ENCODE measurements at places on chromosomes 7 and 10.

- no peak for DNase-seq
These were observed 560.5 kb upstream of the NRG3 start for GRCh38 chr10:81314471-81314870.

GRCh38 chr10:15787426-15787825 is 67.7 kb upstream of the ITGA8 start:
- no peak for DNase-seq

DNA sequence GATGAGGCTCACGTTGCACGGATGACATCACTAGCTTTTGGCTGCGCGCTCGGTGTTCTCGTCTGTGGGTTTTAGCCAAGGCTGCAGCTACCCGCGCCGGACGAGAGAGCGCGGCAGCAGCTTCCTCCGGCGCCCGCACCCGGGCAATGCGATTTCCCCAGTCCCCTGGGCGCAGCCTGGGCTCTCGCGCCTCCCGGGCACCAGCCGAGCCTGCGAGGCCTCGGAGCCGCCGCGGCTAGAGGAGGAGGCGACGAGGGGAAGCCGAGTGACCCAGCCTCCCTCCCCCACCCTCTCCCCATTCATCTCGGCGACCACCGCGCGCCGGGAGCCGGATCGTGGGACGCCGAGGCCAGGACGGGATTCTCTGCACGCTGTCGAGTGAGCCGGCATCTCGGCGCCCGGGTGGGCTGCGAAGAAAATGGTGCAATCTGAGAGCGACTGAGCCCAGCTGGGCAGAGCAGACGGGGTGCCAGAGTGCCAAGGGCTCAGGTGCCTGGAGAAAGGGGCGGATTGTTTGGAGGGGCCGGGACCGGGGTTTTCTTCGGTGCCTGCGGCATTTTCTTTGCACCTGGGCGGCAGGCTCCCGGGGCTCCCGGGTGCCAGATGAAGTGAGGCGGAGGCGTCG is 1.2 kb upstream of the TMEM178B start:
- peak; percentile 32 for DNase-seq

GRCh38 chr10:62057359-62057758 is 155.9 kb downstream of the ARID5B start:
- no peak for DNase-seq

- no peak for DNase-seq
These were observed 36.2 kb downstream of the FKBP6 start for GRCh38 chr7:73364006-73364728.

GRCh38 chr7:159195946-159196345 is 51.3 kb upstream of the VIPR2 start:
- no peak for DNase-seq

GRCh38 chr7:16637379-16637778 is 8.2 kb downstream of the ANKMY2 start:
- no peak for DNase-seq

GRCh38 chr10:55051515-55051914 is 250.5 kb upstream of the PCDH15 start:
- no peak for DNase-seq

- no peak for DNase-seq
These were observed 16.1 kb downstream of the MYO1G start for GRCh38 chr7:44962483-44963251.

DNA sequence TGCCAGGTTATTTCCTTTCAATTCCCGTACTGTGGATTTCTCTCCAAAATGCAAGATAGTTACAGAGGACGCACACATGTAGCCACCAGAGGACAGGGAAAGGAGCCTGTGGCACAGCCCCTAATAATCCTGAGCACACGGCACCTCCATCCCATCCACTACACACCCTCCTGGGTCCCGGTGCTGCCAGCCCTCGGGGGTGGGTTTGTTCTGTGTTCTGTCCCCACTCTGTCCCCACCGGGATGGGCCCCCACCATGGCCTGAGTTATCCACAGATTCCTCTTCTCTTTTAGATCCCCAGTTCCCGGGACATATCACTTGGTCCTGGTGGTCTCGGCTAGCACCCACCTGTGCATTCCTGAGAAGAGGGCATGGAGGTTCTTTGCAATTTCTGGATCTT is 196.9 kb upstream of the PPP2R2D start:
- no peak for DNase-seq

DNA sequence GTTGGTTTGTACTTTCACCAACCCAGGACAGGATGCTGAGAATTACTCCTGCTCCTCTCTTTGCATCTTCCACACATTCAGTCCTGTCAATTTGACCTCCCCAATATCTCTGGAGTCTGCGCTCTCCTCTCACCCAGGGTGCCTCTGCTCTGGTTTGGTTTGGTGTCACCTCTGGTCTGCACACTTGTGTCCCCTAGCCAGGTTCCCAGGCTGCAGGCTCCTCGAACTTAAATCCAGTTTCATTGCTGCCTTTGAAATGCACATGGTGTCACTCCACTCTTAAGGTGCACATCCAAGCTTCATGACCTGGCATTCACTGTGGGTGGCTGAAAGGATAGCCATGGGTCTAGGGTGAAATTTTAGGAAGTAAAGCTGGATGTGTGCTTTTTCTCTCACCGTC is 271.6 kb downstream of the RPS24 start:
- no peak for DNase-seq

GRCh38 chr7:158035343-158035742 is 552.3 kb downstream of the PTPRN2 start:
- no peak for DNase-seq

- no peak for DNase-seq
These were observed at the start of gene RNF148 for GRCh38 chr7:122702872-122703510. RNF148 (minus strand) TSS chr7:122702922; CDS start chr7:122702750, 172 bp downstream.

- DNase-seq, result no peak
These were observed 20.5 kb downstream of the ANKRD16 start for GRCh38 chr10:5869156-5869555.

DNA sequence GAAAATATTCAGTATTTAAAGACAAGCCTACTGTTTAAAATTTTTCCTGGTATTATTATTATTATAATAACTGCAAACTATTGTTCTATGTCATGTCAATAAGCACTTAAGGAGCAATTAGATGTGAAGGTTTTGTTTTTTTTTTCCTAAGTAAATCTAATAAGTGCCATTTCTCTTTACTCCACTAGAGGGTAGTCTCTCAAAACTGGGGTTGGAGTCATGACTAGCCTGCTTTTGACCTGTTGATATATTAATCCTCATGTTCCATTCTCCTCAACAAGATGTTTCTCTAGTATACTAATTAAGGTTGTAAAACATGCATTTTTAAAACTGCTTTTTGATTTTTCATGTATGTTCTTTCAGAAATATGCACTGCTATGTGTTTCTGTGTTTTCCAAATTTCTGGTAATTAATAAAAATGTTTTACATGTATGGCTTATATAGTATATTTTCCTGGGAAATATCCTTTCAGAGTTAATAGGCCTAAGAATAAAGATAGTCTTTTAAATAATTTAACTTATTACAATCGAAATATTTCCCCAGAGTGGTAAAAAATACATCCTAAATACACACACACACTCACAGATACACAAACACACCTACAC is 1.0 kb upstream of the LRRN3 start:
- no peak for DNase-seq

- no peak for DNase-seq
These were observed 17.2 kb downstream of the TCF7L2 start for GRCh38 chr10:112967200-112967599.

- no peak for DNase-seq
These were observed 78.3 kb upstream of the SLC26A5 start for GRCh38 chr7:103524042-103524907.

DNA sequence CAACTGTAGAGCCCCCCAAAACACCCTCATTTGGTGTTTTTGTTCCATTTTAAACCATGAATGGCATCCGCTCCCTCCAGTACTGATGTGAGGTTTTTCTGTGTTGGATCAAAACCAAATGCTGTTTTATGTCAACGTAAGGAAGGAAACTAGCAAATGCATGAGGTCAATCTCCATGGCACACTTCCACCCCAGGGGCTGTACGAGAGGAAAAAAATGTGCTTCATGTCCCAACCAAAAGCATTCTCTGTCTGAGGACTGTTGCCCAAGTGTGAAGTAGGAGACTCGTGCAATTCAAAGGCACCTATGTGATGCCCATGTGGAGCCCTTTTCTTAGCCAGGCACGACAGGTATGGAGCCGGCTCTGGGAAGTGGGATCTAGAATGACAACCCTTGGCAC is 180.3 kb upstream of the MKI67 start:
- DNase-seq, result no peak

DNA sequence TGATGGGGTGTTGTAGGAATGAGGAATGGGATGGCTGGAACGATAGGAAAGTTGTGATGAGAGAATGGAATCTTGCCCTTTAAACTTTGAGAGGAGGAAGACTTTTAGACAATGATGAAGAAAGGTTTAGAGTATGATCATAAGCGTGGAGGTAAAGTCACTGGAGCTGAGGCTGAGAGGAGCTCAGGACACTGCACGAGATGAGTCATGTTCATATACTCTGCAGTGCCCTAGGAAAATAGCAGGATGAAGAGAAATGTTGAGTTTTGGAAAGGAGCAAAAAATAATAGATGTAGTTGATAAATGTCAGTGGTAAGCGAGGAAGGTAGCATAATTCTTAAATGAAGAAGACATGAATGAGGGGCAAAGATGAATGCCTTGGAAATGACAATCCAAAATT is 28.3 kb upstream of the CUL1 start:
- no peak for DNase-seq

- no peak for DNase-seq
These were observed 145.0 kb upstream of the ZMIZ1 start for GRCh38 chr10:78923647-78924318.

- DNase-seq, result no peak
These were observed 137.2 kb downstream of the LRMDA start for GRCh38 chr10:75568450-75569130.

- no peak for DNase-seq
These were observed 12.8 kb downstream of the CNNM1 start for GRCh38 chr10:99341860-99342490.

DNA sequence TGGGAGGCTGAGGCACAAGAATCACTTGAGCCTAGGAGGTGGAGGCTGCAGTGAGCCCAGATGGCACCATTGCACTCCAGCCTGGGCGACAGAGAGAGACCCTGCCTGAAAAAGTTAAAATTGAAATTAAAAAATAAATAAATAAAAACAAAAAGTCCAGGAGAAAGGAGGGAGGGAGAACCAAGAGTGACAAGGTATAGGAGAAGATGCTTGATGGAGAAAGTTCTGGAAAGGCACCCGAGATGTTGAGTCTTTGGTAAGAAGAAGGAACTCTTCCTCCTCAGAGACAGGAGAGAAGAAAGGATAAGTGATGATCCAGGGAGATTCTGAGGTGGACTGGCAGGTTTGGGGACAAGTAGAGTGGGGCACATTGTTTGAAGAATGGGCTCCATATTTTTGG is 17.4 kb upstream of the LBX1 start:
- no peak for DNase-seq

DNA sequence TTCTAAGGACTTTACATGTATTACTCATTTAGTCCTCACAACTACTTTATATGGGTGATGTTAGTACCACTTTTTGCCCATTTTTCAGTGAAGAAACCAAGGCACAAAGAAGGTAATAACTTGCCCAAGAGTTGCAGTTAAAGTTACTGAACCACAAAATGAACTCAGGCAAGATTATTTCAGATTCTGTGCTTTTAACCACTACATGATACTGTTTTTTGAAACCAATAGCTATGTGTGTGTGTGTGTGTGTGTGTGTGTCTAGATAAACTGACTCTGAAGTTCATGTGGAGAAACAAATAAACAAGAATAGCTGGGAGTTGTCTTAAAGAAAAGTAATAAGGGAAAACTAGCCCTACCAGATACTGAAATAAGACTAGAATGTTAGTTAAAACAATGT is 60.8 kb upstream of the OIT3 start:
- DNase-seq, result no peak

DNA sequence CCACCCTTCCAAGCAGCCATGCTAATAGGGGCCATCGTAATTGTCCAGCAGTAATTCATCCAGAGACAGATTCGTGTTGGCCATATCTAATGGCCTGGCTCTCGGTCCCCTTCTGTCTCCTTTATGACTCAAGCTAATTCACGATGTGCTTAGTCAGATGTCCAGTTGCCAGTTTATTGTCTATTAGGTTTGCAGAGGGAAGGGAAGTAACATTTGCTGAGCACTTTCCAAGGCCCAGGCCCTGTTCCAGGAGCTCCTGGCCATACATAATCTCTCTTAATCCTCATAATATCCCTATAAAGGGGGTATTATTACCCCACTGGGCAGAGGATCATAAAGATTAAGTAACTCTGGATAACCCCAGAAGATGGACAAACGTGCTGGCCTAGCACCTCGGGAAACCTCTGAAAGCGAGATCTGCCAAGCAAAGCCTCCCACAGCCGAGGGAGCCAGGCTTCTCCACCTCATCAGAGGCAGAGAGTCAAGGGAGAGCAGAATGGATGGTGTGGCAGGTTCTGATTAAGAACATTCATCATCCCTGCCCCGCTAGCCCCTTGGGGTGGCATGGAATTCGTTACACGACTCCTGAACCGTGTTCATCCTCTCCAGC is 153.7 kb downstream of the PLXNA4 start:
- no peak for DNase-seq

Measured in cerebellar nuclear complex (tissue), 1 donor.